Nephron progenitor cell (in vitro differentiated cells): ENCODE measurements at places on chromosomes 6 and 20.

DNA sequence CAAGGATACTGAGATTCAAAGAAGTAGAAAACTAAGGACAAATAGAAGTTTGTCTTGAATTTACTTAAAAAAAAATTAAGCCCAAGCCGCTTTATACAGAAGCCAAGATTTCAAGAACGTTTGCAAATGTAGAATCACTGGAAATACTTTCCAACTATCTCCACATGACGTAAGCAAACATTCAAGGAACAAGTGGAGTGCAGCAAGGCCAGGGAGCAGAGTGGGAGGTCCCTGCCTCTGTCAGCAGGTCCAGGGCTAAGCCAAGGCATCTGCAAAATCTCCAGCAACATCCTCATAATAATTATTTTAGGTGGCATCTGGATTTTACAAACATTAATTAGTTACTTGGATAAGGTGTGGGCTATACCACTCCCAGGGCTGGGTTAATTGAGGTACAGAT, 60.1 kb upstream of the AKIRIN2 start:
- DNase-seq, result no peak

- DNase-seq, result no peak
Measured at GRCh38 chr6:122931916-122932315, 64.1 kb upstream of the CLVS2 start.

DNA sequence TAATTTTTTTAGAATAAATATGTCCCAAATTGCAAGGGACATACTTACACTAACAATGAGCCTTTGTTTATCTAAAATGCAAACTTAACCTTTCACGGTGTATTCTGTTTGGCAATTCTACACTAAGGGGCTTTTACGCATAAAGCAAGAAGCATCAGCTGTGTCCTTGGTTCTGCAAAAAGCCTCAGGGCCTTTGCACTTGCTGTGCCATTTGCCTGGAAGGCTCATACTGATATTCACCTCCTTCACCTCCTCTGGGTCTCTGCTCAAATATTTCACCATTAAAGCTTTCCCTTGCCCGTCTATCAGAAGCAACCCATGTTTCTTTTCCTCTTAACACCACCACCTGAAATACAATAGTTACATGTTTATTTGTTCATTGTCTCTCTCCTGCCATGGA, 8.9 kb upstream of the BMP7 start:
- DNase-seq, result no peak

DNA sequence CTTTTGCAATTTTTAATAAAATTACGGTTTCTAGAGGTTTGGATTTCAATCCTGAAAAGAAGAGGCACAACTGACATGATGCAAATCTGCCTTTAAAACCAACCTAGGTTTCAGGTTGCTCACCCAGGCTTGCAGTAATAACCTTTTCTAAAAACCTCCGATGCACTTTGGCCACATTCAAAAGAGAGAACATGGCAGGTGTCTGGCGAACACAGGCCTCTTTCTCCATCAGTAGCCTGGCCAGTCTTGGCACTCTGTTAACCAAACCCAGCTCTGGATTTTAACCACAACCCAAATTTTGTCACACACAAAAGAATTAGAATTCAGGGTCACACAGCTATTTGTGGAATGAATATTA, 55.8 kb upstream of the MAFB start:
- DNase-seq, result no peak

GRCh38 chr6:97765461-97765860, 482.4 kb upstream of the MMS22L start:
- DNase-seq, result no peak

- DNase-seq, result no peak
Measured at GRCh38 chr6:107648983-107649382, 159.1 kb downstream of the SOBP start.

- no peak for DNase-seq
Measured at GRCh38 chr6:39769012-39769411, 23.2 kb upstream of the DAAM2 start.

GRCh38 chr6:40606981-40607380, 19.8 kb upstream of the LRFN2 start:
- DNase-seq, result no peak

DNA sequence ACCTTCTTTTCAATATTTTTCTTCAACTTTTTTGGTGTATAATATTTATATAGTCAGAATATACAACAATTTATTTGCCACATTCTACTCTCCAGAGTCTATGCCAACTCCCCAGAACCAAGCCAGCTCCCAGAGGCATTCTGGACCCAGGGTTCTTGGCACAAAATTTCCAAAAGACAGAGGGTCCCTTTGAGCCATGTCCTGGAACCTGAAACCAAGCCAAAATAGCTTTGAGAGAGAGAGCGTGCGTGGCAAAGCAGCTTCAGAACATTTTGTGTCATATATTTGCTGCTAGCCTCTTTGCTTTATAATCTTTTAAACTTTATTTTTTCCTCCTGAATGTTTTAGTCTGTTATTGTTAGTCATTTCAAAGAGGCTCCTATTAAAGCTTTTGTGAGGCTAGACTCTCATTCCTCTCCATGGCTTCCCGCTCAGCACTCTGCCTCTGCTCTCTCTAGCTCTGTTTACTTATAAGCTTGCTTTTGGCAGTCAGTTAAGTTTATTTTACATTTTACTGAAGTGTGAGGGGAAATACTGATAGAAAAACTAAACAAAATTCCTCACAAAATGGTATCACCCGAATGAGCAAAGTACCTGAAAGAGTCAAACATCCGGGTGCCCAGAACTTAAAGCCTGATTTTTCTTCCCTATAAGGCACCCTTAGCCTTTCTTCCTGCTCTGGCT, 605.1 kb upstream of the ID4 start:
- no peak for DNase-seq

DNA sequence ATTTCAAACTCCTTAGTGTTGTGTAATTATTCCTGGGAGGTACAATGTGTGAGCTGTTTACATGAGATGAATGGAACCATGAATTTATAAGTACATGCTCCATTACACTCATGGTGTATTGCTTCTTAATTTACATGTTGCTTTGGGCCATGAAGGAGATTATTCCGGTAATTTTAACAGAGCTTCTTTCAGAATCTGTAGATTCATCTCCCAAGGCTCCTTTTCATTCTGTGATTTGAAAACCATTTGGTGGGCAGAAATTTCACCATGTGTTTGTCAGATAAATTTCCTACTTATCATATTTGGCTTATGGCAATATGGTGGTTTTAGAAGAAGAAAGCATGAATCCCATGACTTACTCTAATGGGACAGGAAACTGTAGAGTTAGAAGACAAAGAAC, 421.6 kb upstream of the EYS start:
- DNase-seq, result no peak

GRCh38 chr6:134165561-134166201, 113.3 kb upstream of the SLC2A12 start:
- no peak for DNase-seq

- DNase-seq, result no peak
Measured at GRCh38 chr6:10759884-10760329, 12.3 kb downstream of the TMEM14B start.

DNA sequence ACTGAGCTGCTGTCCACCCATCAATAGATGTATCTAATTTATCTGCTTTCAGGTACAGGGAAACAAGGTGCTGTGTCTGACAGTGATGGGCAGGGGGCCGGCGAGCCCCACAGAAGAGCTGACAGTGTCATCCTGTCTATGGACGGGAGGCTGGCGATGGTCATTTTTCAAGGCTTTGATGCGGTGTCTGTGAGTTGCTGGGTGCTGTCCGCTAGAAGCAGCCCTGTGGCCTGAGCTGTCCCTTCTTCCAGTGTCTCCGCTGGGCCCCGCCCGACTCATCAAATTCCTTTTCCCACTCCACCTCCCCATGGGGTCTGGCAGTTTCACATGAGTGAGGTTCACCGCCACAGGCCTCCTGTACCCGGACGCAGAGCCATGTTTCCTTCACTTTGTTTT, 161.4 kb upstream of the PMEPA1 start:
- DNase-seq, result no peak
